ENCODE measurements at places on chromosomes 12 and 14.

- no peak for DNase-seq
Measured at GRCh38 chr14:21352587-21352986, 31.2 kb downstream of the SUPT16H start.

GRCh38 chr14:67746927-67747326 lies 45.2 kb downstream of the RDH12 start:
- no peak for DNase-seq

DNA sequence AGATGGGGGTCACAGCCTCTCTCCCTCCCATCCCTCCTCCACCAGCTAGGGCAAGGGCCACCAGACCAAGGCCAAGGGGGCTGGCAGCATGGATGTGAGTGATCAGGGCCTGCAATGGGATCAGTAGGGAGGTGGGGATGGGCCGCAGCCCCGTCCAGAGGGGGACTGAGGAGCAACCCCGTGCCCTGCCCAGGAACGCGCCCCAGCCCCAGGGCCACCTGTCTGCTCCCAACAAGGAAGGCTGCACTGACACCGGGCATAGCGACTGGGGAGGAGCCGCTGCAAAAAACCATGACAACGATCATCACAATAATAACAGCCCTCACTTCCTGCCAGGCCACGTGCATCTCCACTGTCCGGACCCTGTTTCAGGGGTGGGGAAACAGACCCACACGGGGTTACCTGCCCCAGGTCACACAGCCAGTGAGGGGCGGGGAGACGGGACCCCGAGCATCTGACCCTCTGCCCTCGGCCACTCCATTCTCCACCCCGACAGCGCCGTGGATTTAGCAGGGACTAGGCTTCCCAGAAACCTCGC lies 24.3 kb downstream of the NCOR2 start:
- DNase-seq: peak; percentile 63

DNA sequence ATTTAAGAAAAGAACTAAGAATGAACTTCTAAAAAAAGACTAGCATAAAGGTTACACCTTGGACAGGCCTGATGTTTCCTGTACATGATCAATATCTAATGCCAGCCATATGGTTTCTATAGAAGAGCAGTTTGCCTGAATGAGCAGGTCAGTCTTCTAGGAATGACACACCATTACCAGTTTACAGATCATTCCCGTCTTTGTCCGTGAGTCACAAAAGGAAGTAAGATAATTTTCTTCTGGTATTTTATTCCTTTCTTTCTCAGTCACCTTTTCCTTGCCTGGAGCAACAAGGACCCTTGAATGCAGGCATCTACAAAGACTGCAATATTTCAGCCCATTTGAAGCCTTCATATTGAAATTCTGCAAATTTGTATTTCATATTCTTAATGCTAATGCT lies 44.6 kb upstream of the CNTN1 start:
- DNase-seq: no peak

DNA sequence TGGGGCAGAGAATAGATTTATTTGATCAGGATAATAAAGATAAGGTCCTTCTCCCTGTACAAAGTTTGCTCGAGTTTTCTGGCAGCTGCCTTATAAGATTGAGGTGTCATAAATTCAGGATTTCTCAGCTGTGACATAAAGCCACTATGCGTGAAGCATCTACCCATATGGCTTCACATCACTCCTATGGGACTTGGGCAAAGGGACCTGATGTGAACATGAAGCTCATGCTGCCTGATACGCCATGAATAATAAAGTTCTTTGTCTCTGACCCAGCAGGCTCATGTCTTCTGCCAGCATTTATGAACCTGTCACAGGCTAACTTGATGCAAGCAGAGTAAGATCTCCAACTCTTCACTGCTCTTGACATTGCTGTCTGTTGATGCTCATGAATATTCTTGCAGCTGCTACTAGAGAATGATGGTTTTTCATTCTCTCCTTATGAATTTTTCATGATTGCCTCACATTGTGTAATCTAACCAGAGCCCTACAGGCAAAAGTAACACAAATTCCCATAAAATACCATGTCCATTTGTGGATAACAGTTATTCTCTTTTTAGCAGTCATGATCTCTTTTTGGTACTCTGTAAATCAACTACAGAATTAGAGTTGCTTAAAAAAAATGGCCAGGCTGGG lies 49.0 kb upstream of the CPNE8 start:
- no peak for DNase-seq

DNA sequence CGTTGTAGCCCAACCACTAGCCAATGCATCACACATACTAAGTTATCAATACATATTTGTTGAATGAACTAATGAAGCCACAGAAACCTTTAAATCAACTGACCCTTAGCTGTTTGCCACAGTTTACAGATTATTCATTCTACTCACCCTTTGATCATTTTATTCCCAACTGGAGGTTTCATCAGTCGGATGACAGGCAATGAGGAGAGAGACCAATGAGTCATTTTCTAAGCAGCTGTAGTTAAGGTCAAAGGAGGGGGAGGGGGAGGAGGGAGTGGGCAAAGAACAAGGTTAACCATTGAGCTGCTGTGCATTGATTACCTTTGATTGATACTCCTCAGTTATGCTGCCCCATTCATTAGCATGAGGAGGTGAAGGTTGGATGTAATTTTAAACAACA lies 469.5 kb downstream of the VRK1 start:
- DNase-seq: peak; percentile 85

DNA sequence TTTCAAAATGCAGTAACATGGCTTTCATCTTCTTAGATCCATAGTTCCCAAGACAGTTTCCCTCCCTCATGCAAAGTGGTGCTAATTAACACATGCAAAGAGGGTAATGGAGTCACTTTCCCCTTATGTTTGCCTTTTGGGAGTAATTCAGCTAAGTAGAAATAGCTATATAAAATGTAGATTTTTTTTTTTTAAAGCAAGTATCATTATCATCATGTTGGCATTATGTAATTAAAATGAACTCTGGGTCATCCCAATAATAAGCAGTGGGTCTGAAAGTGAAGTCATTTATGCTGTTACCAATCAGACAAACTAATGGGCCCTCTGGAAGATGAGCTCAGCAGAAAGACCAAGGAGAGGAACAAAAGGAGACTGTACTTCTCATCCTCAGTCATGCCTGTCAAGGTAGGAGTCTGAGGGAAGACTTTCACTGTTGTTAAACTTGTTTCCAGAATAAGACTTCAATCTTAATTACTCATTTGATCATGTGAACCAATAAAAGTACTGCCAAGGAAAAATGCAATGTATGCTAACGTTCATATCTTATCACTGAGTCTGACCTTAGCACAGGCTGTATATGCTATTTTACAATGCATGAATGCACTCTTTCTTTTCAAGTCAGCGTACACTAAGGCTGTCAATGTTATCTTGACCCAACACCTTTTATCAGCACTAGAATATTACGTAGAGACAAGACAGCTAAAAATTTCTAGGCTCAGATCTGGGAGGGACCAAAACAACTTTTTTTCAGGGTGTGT lies 26.8 kb downstream of the AREL1 start:
- DNase-seq: no peak

DNA sequence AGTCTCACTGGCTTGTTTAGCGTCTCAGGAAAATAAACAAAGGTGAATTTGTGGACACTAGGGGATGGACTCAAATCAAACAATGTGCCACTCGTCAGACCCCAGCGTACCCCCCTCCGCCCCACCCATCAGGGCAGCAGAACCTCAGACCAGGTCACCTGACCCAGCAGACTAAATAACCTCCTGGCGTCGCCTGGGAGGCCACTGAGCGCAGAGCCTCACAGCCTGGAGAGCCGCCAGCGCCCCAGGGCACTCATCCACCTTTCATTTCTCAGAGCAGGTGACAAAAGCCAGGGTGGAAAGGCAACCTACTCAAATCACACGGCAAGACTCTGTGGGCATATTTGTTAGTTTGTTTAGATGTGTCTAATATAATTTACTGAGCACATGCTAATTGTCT lies 100.9 kb downstream of the DICER1 start:
- no peak for DNase-seq

- peak; percentile 55 for DNase-seq
Measured at GRCh38 chr12:12442548-12443071, 85.7 kb downstream of the BORCS5 start.

DNA sequence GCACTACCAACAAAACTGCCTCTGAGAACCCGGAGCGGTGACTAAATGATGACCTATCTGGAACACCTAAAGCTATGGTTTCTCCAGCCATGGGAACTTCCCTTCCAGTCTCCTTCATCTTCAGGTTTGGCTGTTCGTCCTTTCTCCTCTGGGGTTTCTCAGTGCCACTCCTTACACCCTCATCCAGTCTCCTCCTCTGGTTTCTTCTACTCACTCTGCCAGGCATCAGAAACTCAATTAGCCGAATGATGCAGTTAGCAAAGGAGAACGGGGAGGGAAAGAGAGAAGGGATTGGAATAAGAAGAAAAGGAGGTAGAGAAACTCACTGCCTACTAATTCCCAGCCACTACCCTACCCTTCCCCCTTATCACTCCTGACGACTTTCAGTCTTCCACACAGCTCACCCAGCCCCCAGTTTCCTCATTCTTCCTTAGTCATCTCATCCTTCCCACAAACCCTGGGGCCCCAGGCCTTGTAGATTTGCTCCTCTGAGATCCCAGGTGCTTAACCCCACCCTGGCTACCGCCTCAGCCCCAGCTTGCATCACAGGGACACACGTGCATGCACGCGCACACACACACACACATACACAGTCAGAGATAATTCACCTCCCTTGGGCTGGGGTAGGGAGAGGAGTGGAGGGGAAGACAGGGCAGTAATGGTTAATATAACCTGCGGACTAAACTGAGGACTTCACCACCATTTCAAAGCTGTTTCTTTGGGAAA lies 13.0 kb downstream of the FGD6 start:
- DNase-seq: peak; percentile 96

- DNase-seq: no peak
Measured at GRCh38 chr12:6020930-6021329, 75.9 kb upstream of the ANO2 start.

GRCh38 chr12:118189741-118190191 lies 53.8 kb downstream of the PEBP1 start:
- peak; percentile 58 for DNase-seq

DNA sequence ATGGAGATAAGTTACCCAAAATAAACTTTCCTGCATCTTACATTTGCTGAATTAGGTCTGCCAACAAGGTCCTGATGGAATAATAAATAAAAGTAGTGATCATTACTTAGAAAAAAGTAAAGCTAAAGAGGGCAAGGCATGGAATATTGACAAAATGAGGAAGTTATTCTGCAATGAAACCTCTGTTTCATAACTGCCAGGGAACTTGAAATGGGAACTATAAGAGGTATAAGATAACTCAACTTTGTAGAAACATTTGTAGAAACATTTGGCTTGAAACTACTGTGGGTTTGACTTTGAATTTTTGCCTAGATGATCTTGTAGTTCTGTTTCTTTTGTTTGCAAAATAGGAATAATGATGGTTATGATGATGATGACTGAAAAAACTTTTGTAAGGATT lies 18.7 kb upstream of the YBX3 start:
- DNase-seq: no peak

DNA sequence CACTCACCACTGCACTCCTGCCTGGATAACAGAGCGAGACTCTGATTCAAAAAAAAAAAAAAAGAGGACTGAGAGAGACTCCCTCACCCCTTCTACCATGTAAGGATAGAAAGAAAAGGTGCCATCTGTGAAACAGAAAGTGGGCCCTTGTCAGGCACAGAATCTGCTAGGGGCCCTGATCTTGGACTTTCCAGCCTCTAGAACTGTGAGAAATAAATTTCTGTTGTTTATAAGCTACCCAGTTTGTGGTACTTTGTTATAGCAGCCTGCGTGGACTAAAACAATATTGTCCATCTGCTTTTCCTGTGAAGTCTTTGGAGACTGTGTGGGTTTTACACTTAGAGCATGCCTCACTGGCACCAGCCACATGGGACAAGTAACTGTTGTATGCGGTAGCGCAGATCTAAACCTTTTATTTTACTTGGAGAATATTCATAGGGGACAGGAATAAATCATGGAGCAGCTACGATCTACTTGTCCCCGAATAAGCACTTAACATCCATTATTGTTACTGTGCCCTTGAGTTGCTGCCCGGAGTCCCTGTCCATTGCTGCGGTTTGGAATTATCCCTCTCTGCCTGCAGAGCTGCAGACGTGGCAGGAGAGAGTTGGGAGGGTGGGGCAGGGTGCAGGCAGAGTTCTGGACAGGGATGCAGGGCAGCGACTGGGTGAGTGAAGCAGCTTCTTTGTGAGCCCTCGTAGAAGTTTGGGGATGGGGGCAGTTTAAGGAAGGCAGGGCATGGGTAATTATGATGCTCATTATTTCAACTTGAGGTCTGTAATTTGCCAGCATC lies 52.4 kb upstream of the STON2 start:
- DNase-seq: no peak

GRCh38 chr12:32536000-32536345 lies 136.6 kb downstream of the FGD4 start:
- no peak for DNase-seq

DNA sequence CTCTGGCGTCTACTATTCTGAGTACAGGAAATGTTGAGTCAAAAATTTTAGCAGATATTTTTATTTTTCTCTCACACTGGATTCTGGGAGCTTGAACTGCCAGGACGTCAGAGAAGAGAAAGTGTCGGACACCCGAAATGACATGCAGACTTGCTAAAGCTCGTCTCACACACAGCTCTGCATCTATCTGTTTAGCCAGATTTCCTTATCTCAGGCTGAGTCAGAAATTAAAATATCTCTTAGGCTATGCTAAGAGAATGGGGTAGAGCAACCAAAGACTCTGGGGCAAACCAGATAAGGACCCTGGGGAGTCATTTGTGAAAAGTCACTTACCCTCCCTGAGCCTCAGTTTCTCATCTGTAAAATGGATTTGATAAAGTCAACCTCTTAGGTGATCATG lies 1124.1 kb downstream of the VRK1 start:
- no peak for DNase-seq

- DNase-seq: no peak
Measured at GRCh38 chr12:50690925-50691324, 73.0 kb upstream of the ATF1 start.

GRCh38 chr12:2693980-2694610 lies 100.7 kb upstream of the FKBP4 start:
- no peak for DNase-seq

DNA sequence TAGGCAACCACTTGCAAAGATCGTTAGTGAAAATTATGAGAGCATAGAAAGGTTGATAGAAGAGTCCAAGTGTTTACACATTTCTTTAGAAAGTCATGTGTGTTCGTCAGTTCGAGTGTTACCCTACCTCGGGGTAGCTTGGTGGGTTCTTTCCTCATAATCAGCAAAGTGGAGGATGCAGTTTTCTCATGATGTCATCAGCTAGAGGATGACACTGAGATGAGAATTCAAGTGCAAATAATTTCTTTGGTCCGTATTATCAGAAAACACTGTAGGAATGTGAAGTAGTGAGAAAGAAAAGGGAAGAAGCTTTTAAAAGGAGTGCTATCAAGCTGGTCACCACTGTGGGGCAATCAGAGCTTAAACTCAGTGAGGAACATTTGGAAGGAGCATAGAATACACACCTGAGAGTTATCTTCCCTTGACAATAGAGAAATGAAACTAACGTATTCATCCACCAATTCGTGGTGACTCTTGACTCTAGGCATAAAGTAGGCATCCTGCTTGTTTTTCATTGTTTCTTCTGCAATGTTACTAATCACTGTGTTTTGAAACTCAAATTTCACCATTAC lies 1340.9 kb upstream of the TMEM132C start:
- DNase-seq: no peak

Data from fibroblast of skin of right biceps (primary cell).